ENCODE measurements at places on chromosomes 2 and 18. TPM values are rescaled to one million over a fixed set of nuclear protein-coding genes. Genes with fewer than 3 reads are reported as not detected.

TEKT4 gene
- 0.08 TPM for total RNA-seq

SCN9A gene
- total RNA-seq = 1.1 TPM

PROC gene
- not detected for total RNA-seq

PTPRM gene
- total RNA-seq = 47.3 TPM

VAMP8 gene
- 22.0 TPM for total RNA-seq

MEP1B gene
- not detected for total RNA-seq

FBLN7 gene
- total RNA-seq = 0.21 TPM

LINC00305 gene
- total RNA-seq = not detected

DHRS9 gene
- not detected for total RNA-seq

RGPD3 gene
- 0.08 TPM for total RNA-seq

ASB18 gene
- not detected for total RNA-seq

TIGD1 gene
- 12.2 TPM for total RNA-seq

FIGN gene
- total RNA-seq = 0.61 TPM

DPP10 gene
- not detected for total RNA-seq

ANTXR1 gene
- total RNA-seq = 19.0 TPM

DNAJC5G gene
- not detected for total RNA-seq

SPATA3 gene
- total RNA-seq = not detected

GREB1 gene
- 0.53 TPM for total RNA-seq

SMCHD1 gene
- total RNA-seq = 48.3 TPM

FBXO48 gene
- total RNA-seq = 0.23 TPM
